Effector CD8-positive, alpha-beta T cell (primary cell): ENCODE measurements at places on chromosomes 1 and 21.

GRCh38 chr1:13674377-13674776 lies 25.6 kb upstream of the PRDM2 start:
- DNase-seq = no peak

DNA sequence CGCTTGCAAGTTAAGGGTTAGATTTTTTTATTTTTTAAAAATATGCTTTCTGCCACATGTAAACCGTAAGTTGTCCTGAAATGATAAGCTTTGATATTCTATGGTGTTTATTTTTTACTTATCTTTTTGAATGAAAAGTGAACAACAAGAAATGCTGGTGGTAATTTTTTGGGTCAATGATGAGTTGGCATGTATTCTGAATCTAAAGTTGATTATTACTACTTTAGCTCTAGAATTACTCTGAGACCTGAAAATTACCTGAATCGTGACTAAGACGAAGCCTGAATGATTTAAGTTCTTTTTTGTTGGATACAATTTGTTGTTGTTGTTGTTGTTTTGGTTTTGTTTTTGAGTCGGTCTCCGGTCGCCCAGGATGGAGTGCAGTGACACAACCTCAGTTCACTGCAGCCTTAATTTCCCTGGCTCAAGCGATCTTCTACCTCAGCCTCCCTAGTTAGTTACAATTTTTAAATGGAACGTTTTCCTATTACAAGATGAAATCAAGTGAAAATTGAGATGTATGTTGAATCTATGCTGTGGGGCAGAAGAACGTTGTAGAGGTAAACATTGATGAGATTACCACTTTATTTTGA lies 941 bp downstream of the RABGGTB start:
- DNase-seq = no peak

- DNase-seq = no peak
Measured at GRCh38 chr21:24372506-24372905, 1234.8 kb downstream of the MRPL39 start.

DNA sequence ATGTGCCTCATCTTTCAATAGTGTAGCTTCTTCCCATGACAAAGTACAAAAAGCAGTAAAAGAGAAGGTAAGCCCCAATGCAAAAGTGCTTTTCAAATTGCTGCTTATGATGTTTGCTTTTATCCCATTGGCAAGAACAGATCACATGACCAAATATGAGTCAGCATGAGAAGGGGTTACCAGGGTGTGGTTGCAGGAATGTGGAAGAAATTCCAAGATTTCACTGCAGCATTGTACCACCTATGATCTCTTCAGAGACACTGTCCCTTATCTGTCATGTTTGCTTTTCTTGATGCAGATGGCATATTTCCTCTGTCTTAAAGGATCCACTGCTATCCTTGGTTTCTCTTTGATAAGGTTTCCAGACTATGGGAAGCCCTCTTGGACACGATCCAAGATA lies 1006.9 kb upstream of the PRMT6 start:
- DNase-seq = no peak

DNA sequence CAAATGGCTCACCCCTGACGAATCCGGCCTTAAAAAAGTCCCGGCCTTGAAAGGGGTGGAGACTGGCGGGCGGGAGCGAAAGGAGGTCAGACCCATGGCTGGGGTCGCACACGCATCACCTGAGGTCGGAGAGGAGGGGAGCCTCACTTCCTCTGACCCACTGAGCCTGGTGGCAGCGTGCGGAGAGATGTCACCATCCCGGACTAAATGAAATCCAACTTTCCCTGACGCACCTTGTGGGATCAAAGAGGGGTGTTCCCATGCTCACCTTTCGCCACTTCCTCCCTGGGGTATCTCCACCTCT lies 709 bp upstream of the SLC41A1 start:
- DNase-seq = no peak

DNA sequence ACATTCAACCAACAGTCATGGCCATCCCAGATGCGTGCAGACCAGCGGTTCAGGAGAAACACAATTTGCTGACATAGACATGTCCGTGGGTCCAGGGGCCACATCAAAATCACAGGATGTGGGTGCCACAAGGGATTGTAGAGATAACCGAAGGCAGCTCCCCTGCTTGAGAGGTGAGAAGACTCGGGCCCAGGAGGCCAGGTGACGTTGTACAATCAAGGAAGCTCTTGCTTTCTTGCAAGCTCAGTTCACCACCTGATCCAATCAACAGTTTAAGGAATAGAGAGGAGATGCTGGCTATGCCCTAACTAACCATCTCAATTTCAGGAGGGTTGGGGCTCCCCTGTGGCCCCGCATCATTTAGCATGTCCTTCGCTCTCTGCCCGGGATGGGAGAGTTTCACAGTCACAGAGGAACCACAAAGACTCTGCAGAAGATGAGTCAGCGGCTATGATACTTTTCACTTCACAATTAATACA lies 19.5 kb downstream of the UBASH3A start:
- DNase-seq = no peak

DNA sequence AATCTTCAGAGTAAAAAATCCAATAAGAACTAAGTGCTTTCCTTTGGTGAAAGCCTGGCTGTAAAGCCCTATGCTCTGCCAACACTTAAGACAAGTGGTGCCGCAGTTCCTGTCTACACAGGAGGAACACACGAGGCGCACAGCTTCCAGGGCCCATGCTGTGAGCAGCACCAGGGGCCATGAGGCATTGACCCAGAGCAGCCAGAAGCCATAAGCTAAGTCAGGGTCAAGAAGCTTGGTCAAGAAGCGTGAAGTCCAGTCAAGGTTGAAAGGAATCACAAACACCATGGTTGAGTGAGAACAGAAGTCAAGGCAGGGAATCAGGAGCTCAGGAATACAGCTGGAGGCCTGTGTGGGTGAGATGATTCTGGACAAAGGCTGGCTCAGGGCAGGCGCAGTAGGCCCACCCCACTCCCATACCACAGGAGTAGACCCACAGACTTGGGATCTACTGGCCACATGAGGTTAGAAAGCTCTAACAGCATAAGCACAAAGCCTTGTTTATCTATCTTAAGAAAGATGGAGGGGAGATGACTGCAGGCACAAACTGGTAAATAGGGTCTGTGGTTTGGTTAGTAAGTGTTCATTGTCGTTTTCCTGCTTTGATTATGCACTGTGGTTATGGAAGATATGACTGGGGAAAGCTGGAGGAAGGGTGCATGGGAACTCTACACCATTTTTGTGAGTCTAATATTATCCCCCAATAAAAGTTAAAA lies 42.9 kb upstream of the RCAN3 start:
- DNase-seq = no peak

GRCh38 chr1:56068210-56068609 lies 511.2 kb downstream of the PLPP3 start:
- no peak for DNase-seq

DNA sequence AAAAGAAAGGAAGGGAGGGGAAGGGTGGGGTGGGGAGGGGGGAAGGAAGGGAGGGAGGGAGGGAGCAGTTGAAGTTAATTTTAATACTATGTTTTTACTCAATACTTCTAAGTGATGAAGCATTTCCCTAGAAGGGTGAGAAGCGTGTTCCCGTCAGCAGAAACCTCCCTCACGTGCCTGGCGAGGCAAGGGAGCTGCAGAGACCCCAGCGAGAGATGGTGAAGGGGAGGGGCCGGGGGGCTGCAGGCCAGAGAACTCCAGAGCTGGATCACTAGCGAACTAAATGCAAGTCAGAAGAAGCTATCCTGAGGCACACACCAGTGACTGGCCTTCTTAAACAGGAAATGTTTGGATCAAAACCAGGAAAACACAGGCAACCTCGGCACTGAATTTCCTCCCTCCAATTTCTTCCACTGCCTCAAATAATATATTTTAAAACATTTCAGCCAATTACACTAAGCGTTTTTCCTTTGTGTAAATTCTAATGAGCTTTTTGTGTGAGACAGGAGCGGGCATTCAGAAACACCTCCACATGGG lies 18.0 kb downstream of the WDR4 start:
- DNase-seq = no peak

DNA sequence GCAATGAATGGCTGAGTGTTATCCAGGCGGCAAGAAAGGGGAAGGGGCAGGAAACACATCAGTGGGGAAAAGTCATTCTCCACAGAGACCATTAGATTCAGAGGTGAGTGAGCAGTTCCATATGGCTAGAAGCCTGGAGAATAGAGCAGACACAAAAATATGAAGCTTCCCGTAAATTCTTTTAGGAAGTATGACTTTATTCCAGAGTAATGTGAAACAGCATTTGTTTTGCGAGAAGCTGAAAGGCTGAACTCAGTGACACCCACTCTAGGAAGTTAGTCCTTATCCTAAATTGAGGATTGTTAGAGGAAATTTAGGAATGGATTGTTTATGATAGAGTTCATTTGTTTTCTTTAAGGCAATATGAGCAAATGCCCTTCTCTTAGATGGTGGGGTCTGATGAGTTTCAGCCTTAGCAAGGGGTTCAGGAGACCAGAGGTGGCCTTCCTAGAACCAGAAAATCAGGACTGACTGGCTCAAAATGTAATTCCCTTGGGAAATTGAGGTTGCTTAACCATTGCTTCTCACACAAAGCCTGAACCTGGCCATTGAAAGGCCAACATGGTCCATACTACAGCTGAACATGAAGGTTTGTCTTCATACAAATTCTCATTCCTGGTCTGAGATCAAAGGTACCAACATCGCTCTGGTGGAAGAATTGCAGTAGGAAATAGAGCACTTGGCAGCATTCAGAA lies 167.5 kb downstream of the TPR start:
- no peak for DNase-seq

GRCh38 chr1:15453734-15454133 lies 2.8 kb upstream of the CELA2A start:
- no peak for DNase-seq

GRCh38 chr1:184988506-184988905 lies 14.2 kb upstream of the NIBAN1 start:
- DNase-seq = no peak

GRCh38 chr1:41874151-41874719 lies 44.5 kb downstream of the HIVEP3 start:
- DNase-seq = no peak

DNA sequence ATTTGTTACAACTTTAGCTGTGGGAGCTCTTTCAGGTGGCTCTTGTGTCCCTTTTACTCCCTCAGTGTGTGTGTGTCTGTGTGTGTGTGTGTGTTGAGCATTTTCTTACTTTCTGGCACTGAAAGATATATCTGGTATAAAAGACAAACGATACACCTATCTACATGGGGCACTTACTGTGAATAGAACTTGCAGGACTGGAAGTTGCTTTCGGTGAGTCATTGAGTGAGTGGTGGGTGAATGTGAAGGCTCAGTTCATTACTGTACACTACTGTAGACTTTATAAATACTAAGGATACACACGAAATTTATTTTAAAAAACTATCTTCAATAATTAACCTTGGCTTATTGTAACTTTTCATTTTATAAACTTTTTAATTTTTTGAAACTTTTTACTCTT lies 38.7 kb downstream of the BTBD8 start:
- no peak for DNase-seq

- DNase-seq = no peak
Measured at GRCh38 chr1:103129255-103129654, 20.9 kb upstream of the COL11A1 start.

DNA sequence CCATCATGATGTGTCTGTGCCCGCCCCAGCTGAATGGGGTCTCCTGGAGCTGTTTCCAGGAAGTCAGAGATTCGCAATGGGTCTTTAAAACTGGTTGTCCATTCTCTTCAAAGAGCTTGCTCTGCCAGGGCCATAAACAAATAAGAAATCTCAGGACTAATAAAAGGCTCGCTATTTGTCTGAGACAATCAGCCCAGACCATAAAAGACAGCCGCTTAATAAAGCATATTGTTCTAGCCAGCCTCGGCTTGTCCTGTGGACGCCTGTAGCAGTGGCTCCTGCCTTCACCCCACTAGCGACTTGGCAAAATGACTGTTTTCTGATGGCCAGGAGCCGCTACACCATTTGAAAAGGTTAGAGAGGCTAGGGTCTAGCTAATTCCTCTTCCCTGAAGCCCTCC lies 20.6 kb upstream of the SELENON start:
- DNase-seq = no peak

- no peak for DNase-seq
Measured at GRCh38 chr1:92343061-92343460, 44.2 kb downstream of the RPAP2 start.

GRCh38 chr1:39657923-39658485 lies 13.9 kb downstream of the NT5C1A start:
- DNase-seq = peak; percentile 33

DNA sequence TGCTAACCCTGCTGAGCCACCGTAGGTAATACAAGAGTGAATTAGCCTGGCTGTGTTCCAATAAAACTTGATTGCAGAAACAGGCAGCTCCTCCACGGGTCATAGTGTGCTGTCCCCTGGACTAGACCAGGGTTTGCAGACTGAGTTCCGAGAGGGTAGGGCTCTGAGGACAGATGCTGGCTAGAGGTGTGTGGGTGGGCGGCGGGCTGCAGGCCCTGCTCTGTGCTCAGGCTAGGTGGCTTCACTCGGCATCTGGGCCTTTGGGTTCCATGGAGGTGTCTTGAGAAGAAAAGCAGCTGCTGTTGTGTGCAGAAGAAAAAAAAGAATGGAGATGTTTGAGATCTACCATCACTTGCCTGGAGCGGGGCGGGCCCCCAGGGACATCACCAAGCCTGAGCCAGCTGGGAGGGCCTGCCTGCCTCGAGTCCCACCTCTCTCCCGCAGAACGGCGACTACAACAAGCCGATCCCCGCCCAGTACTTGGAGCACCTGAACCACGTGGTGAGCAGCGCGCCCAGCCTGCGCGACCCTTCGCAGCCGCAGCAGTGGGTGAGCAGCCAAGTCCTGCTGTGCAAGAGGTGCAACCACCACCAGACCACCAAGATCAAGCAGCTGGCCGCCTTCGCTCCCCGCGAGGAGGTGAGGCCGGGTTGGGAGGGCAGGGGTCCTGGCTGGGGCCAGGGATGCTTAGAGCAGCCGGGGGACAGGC lies 7.9 kb downstream of the TMEM201 start:
- no peak for DNase-seq

- no peak for DNase-seq
Measured at GRCh38 chr1:230067419-230067870, 407 bp downstream of the GALNT2 start.

GRCh38 chr1:29382851-29383745 lies 146.8 kb downstream of the PTPRU start:
- DNase-seq = no peak

- no peak for DNase-seq
Measured at GRCh38 chr1:76142771-76143540, 68.4 kb downstream of the ST6GALNAC3 start.

- DNase-seq = no peak
Measured at GRCh38 chr1:53362270-53362669, 34.4 kb upstream of the LRP8 start.

- no peak for DNase-seq
Measured at GRCh38 chr1:151716771-151717631, at the start of gene CELF3. Gene CELF3 (minus strand): TSS chr1:151716803. CDS start chr1:151716020, 783 bp downstream.

- DNase-seq = no peak
Measured at GRCh38 chr1:78855258-78855657, 151.3 kb downstream of the ADGRL4 start.

GRCh38 chr1:64608651-64609048 lies 136.2 kb upstream of the RAVER2 start:
- no peak for DNase-seq

DNA sequence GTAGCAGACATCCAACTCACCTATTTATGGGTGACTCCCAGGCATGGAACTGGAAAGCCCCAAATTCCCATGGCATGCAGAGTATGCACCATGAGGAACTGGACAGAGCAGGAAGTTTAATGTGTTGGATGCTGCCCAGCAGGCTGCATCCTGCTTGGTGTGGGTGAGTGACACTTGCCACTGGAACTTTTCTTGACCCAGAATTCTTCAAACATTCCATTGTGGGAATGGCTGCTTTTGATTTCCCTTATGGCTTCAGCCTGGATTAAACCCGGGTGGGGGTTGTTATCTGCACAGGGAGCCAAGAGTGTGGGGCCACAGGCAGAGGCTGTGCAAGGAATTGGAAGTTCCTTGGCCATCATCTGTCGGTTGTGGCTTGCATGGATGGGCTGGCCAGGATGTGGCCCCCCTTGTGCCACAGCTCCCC lies 26.9 kb upstream of the BACE2 start:
- DNase-seq = no peak
